ENCODE measurements at places on chromosomes 1 and 21.

GRCh38 chr1:226572325-226572726, 23.8 kb downstream of the STUM start:
- no peak for DNase-seq

- no peak for DNase-seq
Observed at GRCh38 chr1:89310505-89310904, 37.8 kb upstream of the GBP5 start.

GRCh38 chr1:226185141-226186036, 1.2 kb downstream of the ACBD3 start:
- no peak for DNase-seq

DNA sequence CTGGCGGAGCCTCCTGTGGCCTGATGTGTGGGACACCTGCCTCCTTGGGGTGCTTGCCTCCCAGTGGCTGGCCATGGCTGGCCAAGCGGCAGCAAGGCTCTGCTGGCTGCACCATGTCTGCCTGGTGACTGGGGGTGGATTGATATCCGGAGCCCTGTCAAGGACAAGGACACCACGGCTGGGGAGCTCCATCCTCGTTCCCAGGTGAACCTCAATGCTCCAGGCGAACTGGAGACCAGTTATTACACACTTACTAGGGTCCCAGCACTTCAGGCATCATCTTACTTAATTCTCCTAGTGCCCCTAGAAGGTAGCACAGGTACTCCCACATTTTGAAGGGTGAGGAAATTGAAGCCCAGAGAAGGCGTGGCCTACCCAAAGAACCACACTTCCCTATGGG, 15.2 kb downstream of the SPATA21 start:
- DNase-seq = no peak

DNA sequence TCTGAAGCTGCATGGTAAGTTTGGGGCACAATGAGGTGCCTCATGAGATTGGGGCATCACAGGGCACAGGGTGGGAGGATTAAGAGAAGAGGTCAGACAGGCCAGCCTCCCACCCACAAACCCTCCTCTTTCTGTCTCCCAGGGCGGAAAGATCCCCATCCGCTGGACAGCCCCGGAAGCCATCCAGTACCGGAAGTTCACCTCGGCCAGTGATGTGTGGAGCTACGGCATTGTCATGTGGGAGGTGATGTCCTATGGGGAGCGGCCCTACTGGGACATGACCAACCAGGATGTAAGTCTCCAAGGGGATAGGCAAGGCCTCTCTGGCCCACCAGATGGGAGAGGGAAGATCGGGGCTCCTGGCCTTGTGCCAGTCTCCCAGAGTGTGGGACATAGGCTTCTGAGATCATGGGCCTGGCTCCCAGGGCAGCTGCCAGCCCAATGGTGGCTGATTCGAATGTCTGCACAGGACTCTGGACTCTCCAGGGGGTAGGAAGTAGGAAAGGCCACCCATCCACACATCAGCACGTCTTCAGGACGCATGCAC, 63.7 kb downstream of the LACTBL1 start:
- DNase-seq = no peak

- no peak for DNase-seq
Observed at GRCh38 chr1:178275049-178275448, 181.1 kb downstream of the RASAL2 start.

DNA sequence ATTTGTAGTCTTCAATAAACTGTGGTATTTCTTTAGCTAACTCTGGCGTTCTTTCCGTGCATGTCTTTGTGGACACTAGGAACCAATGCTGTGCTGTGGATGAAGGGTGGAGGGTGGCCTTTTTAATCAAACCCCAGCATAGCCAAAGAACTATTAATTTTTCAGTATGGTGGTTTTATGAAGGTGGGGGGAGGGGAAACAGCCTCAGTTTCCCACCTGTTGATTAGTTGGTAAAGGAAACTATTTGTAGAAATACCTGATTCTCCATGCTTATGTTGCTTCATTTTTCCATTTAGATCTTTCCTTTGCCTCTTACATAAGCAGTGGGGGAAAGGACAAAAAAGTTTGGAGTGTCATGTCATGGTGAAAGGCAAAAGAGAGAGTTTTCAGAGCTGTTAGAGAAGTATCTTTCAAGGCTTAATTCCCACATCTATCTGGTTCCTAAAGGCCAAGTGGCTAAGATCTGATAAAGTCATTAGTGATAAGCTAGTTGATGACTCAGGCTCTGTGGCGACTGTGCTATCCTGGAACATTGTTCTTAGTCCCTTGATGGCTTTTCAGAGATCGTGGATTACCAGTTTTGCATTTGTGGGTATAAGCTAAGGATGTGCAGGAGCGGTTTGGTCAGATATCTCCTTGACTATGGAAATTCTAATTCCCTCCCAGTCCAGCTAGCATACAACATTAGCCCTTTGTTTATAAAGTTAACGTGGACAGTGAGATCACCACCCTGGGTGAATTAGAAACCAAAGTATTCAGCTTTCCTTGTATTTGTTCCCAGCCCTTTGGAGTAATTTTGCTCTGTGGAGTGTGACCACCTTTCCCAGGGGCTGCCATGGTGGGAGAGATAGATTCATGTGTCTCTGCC, 8.7 kb upstream of the HAX1 start:
- DNase-seq = no peak

- no peak for DNase-seq
Observed at GRCh38 chr21:17044696-17045095, 468.1 kb upstream of the CXADR start.

DNA sequence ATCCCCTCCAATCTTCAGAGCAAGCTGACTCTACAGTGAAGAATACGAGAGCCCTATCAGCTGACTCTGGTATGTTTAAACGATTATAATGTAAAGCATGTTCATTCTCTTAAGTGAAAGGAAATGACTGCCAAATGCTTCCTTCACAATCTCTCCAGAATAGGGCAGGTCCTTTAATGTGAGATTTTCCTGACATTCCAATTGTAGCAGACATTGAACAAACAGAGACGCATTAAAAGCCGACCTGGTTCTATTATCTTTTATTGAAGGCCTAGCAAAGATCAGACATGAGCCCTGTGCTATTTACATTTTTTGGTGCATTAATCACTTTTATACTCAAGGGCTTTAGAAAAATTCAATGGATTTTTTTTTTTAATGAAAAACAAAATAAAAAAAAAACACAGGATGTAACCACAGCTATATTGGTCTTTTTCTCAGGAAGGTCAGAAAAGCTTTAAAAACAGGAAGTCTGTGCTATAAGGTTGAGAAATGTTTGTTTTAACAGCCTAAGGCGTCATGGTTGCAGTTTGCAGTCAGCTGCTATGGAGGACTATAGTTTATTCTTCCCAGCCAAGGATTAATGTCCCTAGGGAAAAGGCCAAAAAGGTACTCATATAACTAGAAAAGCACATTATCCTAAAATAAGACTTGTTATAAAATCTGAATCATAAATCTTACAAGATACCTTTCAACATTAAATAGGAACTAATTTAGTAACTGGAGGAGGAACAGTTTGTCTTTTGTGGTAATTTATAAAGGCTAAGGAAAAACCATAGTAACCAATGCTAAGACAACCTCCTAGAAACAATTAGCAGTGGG, 104.8 kb downstream of the RERE start:
- DNase-seq = peak; percentile 80

DNA sequence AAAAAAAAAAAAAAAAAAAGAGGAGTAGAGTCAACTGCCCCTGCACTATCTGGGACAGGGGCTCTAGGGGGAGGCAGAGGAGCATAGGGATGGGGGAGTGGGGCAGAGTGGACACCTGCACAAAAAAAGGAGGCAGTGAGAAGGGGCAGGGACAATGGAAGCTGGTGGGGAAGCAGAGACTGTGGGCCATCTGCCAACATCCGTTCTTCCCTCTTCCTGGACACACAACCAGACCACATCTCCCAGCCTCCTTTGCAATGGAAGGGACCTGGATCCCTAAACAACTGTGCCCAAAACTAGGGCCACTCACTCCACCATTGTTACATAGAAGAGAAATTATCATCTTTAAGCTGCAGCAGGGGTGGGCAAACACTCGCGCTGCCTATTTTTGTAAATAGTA, 38.4 kb downstream of the NEK2 start:
- DNase-seq = no peak

GRCh38 chr1:23909412-23909811, 3.8 kb downstream of the CNR2 start:
- no peak for DNase-seq

DNA sequence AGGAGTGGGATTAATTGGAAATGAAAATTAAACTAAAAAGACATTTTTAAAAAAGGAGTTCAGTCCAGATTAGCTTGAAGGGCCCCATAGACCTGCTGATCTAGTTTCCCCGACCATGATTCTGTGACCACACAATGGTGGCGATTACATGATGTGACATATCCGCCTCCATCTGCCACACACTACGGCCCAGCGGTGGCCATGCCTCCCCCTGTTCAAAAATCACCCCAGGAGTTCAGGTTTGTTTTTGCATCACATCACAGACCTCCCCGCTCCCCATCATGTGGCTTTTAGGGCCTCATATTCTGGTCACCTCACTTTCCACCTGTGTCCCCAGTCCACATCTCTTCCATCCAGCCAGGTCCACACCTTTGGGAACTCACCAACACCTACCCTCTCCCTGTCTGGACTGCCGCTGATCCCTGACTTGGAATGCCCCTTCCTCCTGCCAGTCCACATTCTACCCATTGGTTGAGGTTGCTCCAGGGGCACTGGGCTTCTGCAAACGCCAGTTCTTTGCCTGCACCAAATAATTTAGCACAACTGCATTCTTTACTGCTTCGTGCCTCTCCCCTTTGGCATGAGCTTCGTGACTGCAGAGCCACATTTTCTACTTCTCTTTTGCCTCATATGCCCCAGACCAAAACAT, 38.9 kb downstream of the CD247 start:
- no peak for DNase-seq

DNA sequence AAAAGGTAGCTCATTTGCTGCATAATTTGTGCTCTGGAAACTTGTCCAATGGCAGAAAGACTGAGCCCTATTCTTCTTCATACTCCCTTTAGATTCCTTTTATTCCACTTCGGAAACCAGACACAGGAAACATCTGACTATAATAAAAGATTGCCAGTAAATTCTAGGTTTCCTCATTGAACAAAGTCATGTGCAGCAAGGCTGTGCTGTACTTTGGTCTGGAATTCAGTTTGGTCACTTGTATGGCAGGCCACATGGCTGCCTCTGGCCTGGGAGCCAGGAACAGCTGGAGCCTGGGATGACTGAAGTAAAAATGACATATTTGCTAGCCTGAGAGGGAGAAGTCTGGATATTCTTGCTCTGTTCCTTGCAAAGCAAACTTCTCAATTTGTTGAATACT, 79.6 kb downstream of the ST3GAL3 start:
- no peak for DNase-seq

GRCh38 chr1:14553711-14554110, 44.8 kb upstream of the KAZN start:
- no peak for DNase-seq

DNA sequence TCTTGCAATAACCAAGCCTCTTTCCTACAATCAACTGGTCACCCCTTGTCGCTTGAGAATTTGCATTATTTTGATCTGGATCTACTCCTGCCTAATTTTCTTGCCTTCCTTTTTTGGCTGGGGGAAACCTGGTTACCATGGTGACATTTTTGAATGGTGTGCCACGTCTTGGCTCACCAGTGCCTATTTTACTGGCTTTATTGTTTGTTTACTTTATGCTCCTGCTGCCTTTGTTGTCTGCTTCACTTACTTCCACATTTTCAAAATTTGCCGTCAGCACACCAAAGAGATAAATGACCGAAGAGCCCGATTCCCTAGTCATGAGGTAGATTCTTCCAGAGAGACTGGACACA, 743 bp downstream of the GPR52 start:
- DNase-seq = no peak

GRCh38 chr1:180003026-180003695, 48.6 kb downstream of the CEP350 start:
- DNase-seq = no peak

- DNase-seq = no peak
Observed at GRCh38 chr1:156751451-156751756, at the start of gene HDGF. TSS of gene HDGF (minus strand) at chr1:156751675. CDS start at chr1:156751429, 246 bp downstream.

- DNase-seq = no peak
Observed at GRCh38 chr1:65231718-65232330, 77.5 kb upstream of the DNAJC6 start.

- DNase-seq = no peak
Observed at GRCh38 chr1:8718850-8719361, 98.5 kb downstream of the RERE start.

GRCh38 chr1:206962272-206962671, 8.0 kb downstream of the FCAMR start:
- no peak for DNase-seq

DNA sequence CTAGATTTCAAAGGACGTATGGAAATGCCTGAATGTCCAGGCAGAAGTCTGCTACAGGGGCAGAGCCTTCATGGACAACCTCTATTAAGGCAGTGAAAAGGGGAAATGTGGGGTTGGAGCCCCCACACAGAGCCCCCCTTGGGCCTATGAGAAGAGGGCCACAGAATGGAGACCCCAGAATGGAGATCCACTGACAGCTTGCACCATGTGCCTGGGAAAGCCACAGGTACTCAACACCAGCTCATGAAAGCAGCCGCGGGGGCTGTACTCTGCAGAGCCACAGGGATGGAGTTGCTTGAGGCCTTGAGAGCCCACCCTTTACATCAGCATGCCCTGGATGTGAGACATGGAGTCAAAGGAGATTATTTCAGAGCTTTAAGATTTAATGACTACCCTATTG, 108.7 kb downstream of the DMRTB1 start:
- DNase-seq = no peak

DNA sequence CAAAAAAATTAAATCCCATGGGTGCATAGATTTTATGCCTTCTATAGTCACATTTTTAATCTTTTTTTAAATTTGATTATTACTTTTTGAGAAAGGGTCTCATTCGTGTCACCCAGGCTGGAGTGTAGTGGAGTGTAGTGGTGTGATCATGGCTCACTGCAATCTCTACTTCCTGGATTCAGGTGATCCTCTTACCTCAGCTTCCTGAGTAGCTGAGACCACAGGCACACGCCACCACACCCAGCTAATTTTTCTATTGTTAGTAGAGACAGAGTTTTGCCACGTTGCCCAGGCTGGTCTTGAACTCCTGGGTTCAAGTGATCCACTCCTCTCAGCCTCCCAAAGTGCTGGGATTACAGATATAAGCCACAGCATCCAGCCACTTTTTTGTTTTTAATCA, 10.4 kb downstream of the CBR3 start:
- DNase-seq = no peak

DNA sequence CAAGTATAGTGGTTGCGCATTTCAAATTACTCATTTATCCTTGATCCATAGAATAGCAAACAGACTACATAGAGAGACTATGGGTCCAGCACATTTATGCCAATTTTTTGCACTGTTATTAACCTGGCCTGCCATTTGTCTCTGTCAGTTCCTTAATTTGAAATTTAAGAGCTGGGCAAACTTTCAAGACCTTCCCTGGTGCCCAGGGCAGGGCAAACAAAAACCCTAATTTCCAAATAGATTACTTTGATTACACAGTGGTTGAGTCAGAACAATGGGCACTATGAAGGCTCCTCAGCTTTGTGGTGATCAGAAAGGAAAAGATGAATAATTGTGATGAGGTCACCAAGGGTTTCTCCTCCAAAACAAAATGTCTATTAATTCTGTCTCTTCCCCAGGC, 80.6 kb downstream of the TNFSF18 start:
- DNase-seq = no peak

GRCh38 chr1:193299038-193299437, 112.6 kb upstream of the B3GALT2 start:
- no peak for DNase-seq

Data from spinal cord (tissue), 10 donors.